ENCODE measurements at places on chromosomes 7 and 10. TPM values are rescaled to one million over a fixed set of nuclear protein-coding genes. Genes with fewer than 3 reads are reported as not detected.
A peak's percentile ranks its signal among the peaks of the same experiment; 100 is the strongest.

DNA sequence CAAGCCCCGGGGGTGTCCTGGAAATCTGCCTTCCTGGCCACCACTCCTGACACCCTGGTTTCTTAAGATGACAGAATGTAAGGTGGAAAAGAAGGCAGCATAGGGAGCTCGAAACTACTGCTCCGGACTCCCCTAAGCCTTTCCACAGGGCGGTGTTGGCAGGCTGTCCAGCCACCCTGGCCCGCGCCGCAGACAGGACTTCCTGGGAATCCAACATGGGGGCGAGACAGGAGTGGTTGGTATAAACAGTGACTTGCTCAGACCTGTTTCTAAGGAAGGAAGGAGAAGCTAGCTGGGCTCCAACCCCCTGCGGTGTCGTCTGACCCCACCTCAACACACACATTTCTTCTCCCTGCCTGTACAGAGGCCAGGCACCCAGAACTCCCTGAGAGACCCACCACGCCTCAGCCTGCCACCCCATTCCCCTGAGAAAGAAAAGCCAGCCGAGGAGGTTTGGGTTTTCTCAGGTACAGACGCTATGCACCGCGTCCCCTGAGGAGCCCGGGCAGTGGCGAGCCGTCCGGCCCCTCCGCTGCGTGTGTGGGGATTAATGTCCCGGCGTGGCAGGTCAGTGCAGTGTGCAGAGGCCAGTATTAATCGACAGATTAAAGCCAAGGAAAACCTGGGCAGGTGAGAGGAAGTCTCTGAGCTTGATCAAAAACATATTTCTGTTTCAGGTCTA is 349.6 kb upstream of the MKI67 start:
- no peak for DNase-seq

GRCh38 chr7:155283565-155284194 is 14.0 kb upstream of the INSIG1 start:
- DNase-seq, result no peak

DNA sequence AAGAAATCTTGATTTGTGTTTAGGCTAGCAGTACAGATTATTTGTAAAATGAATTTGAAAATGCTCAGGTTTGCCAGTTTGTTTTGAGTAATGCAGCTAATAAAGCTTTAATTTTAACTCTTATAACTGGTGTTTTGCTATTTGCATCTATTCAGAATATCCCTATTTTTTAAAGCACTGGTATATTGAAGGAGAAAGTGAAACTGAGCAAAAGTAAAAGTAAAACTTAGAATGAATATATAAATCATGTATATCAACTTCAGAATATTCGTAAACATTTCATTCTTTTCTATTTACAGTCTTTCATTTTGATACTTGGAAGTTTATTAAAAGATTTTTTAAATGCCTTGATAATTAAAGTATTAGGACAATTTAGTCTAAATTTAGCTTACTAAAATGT is 26.2 kb downstream of the TASOR2 start:
- DNase-seq, result no peak

DNA sequence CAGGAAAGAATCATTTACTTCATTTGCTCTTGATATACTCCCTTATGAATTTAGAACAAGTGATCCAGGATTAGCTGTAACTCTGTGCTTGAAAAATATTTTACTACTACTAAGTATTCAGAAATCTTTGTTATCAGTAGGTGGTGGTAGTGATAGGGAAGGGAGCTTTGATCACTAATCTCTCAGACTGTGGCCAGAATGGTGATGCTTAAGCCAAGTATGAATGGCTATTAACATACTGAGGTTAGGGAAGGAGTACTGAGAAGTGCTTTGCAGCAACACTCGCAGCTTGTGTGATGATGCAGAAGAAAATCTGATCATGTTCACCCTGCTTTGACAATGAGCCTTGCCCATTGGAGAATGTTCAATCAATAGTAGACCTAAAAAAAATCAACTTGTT is 29.3 kb downstream of the AP3M1 start:
- DNase-seq, result no peak

DNA sequence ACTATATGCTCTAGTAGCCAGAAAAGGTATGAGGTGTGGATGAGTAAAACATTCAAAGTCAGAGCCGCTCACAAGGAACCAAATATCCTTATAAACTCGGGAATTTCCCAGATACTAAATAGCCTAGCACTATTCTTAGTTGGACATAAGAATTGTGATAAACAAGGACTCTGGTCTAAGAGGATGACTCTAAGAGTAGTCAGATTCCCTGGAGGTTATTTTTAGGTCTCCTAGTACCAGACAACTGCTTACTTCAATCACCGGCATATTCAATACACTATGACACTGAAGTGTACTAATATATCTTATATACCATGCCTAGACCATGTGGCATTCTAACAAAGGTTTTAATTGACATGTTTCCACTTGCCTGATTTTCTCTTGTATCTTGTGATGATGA is 56.5 kb downstream of the LMBR1 start:
- no peak for DNase-seq

DNA sequence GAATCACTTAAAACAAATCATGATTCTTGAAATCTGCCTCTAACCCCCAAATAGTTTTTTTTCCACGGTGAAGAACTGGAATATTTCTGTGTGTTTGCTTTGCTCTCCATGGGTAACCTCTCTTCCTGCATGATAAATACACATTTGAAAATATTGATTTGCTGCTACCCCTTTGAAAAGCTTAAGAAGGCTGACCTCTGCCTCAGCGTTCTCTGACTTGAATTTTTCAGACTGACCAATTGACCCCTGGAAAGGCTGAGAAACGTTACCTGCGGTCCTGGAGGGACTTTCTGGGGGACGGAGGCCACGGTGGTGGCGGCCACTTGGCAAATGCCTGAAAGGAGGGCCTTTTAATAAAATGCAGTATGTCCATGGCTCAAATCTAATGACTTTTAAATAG is 520.2 kb downstream of the LRMDA start:
- DNase-seq, result no peak

DNA sequence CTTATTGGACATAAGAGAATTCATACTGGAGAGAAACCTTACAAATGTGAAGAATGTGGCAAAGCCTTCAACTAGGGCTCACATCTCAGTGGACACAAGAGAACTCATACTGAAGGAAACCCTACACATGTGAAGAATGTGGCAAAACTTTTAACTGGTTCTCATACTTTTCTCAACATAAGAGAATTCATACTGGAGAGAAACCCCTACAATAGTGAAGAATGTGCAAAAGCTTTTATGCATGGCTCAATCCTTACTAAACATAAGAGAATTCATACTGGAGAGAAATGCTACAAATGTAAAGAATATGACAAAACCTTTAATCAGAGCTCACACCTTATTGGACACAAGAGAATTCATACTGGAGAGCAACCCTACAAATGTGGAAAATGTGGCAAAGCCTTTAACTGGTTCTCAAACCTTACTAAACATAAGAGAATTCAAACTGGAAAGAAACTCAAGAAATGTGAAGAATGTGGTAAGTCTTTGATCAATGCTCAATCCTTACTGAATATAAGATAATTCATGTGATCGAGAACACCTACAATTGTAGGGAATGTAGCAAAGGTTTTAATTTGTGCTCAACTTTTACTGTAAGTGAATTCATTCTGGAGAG is 121.8 kb upstream of the ZNF722 start:
- no peak for DNase-seq

DNA sequence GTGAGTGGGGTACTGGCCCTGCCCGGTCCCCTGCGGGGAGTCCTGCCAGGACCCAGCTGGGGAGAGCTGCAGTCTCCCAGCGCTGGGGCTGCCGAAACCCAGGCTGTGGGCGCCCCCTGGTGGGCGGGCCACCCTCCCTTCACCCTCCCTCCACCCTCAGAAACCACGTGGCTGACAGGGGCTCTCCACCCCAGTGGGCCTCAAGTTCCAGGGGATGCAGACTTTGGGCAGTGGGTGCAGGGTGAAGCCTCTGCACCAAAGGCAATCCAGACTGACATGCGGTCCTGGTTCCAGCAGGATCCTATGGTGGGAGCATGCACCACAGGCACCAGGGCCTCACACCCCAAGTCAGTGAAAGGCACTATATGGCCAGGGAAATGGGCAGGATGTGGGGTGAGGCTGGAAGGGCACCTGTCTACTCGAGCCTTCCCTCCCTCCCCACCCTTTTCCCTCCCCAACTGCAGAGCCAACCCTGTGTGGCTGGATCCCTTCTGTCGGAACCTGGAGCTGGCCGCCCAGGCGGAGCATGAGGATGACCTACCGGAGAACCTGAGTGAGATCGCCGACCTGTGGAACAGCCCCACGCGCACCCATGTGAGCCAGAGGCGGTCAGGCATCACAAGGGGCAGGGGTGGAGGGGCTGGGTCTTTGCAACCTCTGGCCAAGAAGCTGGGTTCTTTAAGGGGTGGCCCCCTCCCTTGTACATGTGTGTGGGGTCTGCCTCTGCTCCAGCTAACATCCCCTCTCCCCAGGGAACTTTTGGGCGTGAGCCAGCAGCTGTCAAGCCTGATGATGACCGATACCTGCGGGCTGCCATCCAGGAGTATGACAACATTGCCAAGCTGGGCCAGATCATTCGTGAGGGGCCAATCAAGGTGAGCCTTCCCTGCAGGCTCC is 38.8 kb downstream of the PSAP start:
- DNase-seq, result peak; percentile 90

DNA sequence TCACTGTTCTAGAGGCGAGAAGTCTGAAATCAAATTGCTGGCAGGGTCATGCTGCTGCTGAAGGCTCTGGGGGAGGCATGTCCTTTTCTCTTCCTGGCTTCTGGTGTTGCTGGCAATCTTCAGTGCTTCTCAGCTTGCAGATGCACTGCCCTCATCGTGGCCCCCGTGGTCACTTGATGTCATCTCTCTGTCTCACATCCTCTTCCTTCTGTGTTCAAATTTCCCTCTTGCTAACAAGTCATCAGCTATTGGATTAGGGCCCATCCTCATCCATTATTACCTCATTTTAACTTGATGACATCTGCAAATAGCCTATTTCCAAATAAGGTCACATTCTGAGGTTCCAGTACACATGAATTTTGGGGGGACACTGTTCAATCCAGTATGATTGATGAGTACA is 36.6 kb upstream of the SRGN start:
- no peak for DNase-seq

DNA sequence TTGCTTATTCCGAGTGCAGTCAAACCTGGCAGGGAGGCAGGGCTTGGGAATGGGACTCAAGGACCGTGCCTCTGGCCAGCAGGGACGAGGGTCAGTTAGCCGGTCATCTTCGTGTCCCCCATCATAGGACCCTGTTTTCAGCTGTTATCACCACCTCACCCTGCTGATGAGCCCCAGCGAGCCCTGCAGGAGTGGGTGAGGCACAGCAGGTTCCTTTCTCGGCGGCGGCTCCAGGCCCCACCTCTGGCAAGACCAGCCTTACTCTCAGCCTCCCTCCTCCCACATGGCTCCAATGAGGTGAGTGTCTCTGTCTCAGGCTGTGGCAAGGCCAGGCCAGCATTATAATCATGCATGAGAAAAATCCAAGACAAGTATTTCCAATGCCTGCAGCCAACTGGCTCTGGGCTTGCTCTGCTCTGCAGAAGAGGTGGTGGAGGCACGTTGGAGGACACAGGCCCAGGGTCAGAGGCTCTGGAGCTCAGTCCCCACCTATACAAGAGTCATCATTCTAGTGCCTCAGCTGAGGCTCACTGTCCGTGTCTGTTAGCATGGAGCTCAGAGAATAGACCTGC is 15.7 kb downstream of the PKD1L1 start:
- no peak for DNase-seq

DNA sequence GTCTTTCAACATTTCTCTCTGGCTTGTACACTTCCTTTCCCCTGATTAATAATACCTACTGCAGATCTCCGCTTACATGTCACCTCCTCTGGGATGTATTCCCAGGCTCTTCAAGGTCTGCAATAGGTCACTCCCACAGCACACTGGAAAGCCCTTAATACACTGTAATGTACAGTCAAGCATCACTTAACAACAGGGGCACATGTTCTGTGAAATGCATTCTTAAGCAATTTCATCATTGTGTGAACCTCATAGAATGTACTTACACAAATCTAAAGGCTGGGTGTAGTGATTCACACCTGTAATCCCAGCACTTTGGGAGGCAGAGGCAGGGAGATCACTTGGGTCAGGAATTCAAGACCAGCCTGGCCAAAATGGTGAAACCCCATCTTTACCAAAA is 1.9 kb downstream of the COX15 start:
- DNase-seq, result no peak

DNA sequence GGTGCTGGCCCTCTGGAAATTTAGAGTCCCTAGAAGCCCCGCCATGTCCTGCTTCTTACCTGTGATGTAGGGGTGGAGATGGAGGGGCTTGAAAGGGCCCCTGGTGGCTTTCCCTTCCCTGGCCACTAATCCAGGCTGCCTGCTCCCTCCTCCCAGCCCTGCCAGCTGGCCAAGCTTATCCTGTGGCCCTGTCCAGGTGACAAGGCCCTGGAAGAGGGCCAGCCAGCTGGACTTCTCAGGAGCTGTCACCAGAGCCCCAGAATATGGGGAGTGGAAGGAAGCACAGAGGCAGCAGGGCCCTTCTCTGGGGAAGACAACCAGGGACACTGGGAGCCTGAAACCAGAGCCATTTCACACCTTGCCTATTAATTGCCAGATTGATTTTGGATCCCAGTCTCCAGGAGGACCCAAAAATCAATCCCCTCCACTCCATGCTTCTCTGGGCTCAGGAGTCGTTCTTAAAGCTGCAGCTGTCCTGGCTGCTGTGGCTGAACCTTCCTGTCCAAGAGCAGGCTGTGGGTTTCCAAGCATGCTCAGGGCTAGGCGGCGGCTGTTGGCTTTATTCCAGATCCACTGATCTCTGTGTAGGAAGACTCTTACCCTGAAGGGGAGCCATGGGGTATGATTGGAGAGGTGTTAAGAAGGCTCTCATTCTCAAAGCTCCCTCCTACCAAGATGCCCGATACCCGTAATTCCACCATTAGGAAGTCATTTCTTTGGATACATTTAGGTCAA is 52.6 kb upstream of the PCBD1 start:
- peak; percentile 49 for DNase-seq

- DNase-seq, result no peak
Measured at GRCh38 chr10:123442901-123443300, 223.3 kb upstream of the GPR26 start.

GRCh38 chr10:33094263-33095051 is 136.4 kb upstream of the ITGB1 start:
- DNase-seq, result no peak

DNA sequence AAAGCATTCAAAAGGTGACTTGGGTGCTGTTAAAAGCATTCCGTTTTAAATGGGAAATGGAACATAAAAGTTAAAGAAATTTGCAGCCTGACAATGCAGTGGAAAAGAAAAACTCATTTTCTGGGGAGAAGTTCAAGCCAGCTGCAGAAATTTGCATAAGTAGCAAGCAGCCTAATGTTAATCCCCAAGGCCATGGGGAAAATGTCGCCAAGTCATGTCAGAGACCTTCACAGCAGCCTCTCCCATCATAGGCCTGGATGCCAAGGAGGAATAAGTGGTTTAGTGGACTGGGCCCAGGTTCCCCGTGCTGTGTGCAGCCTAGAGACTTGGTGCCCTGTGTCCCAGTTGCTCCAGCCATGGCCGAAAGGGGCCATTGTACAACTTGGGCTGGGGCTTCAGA is 154.2 kb downstream of the PKD1L1 start:
- no peak for DNase-seq

- no peak for DNase-seq
Measured at GRCh38 chr7:112122144-112122543, 84.1 kb downstream of the DOCK4 start.

TMEM236 gene
- polyA plus RNA-seq, result not detected

PDE6C gene
- not detected for polyA plus RNA-seq

CPVL gene
- polyA plus RNA-seq, result 0.16 TPM

CUTC gene
- 21.1 TPM for polyA plus RNA-seq

ACHE gene
- 2.1 TPM for polyA plus RNA-seq

IFIT2 gene
- 1.2 TPM for polyA plus RNA-seq

KIFBP gene
- 18.3 TPM for polyA plus RNA-seq

FXYD4 gene
- polyA plus RNA-seq, result not detected

HOXA1 gene
- not detected for polyA plus RNA-seq

ITPRIP gene
- polyA plus RNA-seq, result 22.1 TPM

C10orf67 gene
- 1.1 TPM for polyA plus RNA-seq

TMEM196 gene
- not detected for polyA plus RNA-seq
